Pancreas (tissue), 10 donors: ENCODE measurements at places on chromosomes 5 and 9.

GRCh38 chr5:65818592-65818991, 96.6 kb downstream of the NLN start:
- no peaks in the 10 kb centered on the region for H3K27me3 ChIP-seq
- no peaks in the 10 kb centered on the region for H3K4me1 ChIP-seq
- H3K4me3 ChIP-seq = no peak overlapping the region

DNA sequence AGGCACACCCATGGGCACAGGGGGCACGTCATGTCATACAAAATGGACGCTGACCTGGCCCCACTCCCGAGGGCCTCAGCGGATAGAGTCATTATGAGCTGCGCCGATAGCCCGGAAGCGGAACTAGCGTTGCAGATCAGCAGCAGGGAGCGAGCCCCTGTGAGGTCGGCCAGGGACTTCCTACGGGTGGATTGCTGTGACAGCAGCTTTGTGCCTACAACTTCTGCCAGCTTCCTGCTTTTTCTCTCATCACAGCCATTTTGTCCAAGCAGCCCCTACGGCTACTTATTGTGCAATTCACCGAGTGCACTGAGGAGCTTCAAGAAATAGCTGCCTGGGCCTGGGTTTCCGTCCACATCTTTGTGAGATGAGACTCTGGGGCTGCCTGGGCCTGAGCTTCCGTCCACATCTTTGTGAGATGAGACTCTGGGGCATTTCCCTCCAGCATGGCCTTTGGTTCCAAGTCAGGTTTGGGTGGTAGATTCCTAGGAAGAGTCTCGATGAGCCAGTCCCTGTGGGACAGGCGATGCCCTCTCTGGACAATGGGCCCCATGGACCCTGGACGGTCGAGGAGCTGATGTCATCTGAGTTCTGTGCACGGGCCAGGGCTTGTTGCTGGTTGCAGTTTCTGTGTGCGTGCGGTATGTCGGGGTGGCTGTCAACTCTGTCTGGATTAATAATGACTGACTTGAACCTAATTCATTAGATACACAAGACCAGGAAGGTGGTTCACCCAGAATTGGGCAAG, 67.0 kb upstream of the GNE start:
- no peaks in the 10 kb centered on the region for H3K27me3 ChIP-seq
- no peaks in the 10 kb centered on the region for H3K36me3 ChIP-seq
- DNase-seq = no peak
- H3K27ac ChIP-seq = no peak overlapping the region

DNA sequence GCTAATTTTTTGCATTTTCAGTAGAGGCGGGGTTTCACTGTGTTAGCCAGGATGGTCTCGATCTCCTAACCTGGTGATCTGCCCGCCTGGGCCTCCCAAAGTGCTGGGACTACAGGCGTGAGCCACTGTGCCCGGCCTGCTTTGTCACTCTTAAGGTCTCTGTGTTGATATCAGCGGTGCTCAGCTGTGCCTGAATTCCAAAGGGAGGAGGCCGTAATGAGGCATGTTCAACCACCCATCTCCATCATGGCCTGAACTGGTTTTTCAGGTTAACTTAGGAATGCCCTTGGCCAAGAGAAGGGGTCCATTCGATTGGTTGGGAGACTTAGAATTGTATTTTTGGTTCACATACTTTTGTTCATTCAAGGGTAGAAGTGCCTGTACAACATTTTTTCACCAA, 22.0 kb downstream of the HSD17B3 start:
- no peaks in the 10 kb centered on the region for H3K36me3 ChIP-seq
- no peak for DNase-seq
- no peaks in the 10 kb centered on the region for H3K4me1 ChIP-seq
- no peak overlapping the region for H3K4me3 ChIP-seq

DNA sequence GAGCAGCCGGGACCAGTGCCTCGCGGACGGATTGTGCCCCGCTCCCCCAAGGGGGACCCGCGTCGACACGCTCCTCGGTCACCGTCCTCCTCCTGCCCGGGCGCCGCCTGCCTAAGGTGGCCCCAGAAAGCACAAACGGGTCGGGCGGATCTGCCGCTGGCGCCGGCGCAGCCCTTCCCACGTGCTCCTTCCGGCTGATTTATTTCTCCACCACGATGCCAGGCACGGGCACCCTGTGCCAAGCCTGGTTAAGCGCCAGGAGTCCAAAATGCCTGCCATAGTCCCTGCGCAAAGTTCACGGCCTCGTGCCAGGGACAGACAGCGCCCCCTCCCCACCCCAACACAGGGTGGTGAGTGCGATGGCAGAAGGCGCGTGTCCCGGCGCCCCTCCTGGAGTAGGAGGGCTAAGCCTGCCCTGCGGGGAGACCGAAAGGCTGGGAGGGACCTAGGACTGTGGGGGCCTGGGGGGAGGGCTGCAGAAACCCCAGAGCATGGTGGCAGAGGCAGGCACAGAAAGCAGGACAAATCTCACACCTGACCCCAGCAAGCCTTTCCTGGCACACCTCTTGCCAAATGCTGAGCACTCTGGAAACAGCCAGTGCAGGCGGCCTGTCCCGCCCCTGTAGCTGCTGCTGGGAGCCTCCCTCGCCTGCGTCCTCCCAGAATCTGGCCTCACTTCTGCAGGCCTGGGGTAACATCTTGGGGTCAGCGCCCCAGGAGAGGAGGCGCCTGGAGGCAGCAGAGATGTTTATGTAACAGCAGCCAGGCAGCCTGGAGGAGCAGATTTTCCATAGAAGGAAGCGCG, 1.1 kb upstream of the NOTCH1 start:
- peak overlapping the region; percentile 85 for H3K27ac ChIP-seq
- no peaks in the 10 kb centered on the region for H3K27me3 ChIP-seq

- no peak for DNase-seq
- H3K27me3 ChIP-seq = no peaks in the 10 kb centered on the region
- no peak overlapping the region for H3K4me3 ChIP-seq
- no peak overlapping the region for H3K27ac ChIP-seq
- H3K36me3 ChIP-seq = no peaks in the 10 kb centered on the region
These were observed 169.8 kb downstream of the COL23A1 start for GRCh38 chr5:178420354-178420781.

- no peak overlapping the region for H3K27ac ChIP-seq
- no peaks in the 10 kb centered on the region for H3K27me3 ChIP-seq
- H3K4me3 ChIP-seq = no peak overlapping the region
These were observed 250.4 kb downstream of the RFK start for GRCh38 chr9:76143834-76144233.

- H3K27me3 ChIP-seq = no peaks in the 10 kb centered on the region
- DNase-seq = no peak
- peaks cover 18% of the 10 kb centered on the region for H3K36me3 ChIP-seq
- H3K27ac ChIP-seq = no peak overlapping the region
These were observed 41.6 kb upstream of the SARDH start for GRCh38 chr9:133779516-133780403.

GRCh38 chr5:55463613-55464012, 71.2 kb downstream of the PLPP1 start:
- H3K4me1 ChIP-seq = peaks cover 5% of the 10 kb centered on the region
- H3K4me3 ChIP-seq = no peak overlapping the region
- H3K36me3 ChIP-seq = no peaks in the 10 kb centered on the region

- no peak overlapping the region for H3K27ac ChIP-seq
- H3K36me3 ChIP-seq = no peaks in the 10 kb centered on the region
- H3K4me1 ChIP-seq = no peaks in the 10 kb centered on the region
- no peak overlapping the region for H3K4me3 ChIP-seq
- H3K27me3 ChIP-seq = no peaks in the 10 kb centered on the region
These were observed 222.7 kb upstream of the PRR16 start for GRCh38 chr5:120241400-120241799.

GRCh38 chr5:108212775-108213346, 169.0 kb downstream of the FBXL17 start:
- H3K36me3 ChIP-seq = no peaks in the 10 kb centered on the region
- DNase-seq = no peak
- no peaks in the 10 kb centered on the region for H3K4me1 ChIP-seq

GRCh38 chr5:150209099-150209635, 19.3 kb downstream of the SLC6A7 start:
- DNase-seq = no peak
- no peaks in the 10 kb centered on the region for H3K27me3 ChIP-seq
- H3K27ac ChIP-seq = peak overlapping the region; percentile 34
- no peaks in the 10 kb centered on the region for H3K4me1 ChIP-seq
- no peaks in the 10 kb centered on the region for H3K36me3 ChIP-seq

GRCh38 chr5:19547640-19548039, 440.4 kb downstream of the CDH18 start:
- no peaks in the 10 kb centered on the region for H3K4me1 ChIP-seq
- no peaks in the 10 kb centered on the region for H3K36me3 ChIP-seq
- H3K4me3 ChIP-seq = no peak overlapping the region

DNA sequence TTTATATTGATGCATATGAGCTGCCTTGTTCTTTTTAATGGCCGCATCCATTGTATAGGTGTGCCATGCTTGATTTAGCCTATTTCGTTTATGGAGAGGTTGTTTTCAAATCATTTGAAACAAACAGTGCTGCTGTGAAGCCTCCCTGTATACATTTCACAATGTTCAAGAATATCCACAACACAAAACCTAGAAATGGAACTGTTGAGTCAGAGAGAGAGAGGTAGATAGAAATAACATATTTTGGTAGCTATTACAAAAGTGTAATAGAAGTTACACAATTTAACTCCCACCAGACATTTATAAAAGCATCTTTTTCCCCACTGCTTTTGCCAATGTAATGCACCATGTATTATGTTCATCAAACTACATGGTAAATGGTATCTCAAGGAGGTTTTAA, 82.0 kb downstream of the FRMD3 start:
- H3K4me1 ChIP-seq = no peaks in the 10 kb centered on the region
- H3K27me3 ChIP-seq = no peaks in the 10 kb centered on the region
- H3K4me3 ChIP-seq = no peak overlapping the region
- no peaks in the 10 kb centered on the region for H3K36me3 ChIP-seq
- H3K27ac ChIP-seq = no peak overlapping the region

- H3K4me1 ChIP-seq = no peaks in the 10 kb centered on the region
- H3K27ac ChIP-seq = no peak overlapping the region
- no peaks in the 10 kb centered on the region for H3K36me3 ChIP-seq
- DNase-seq = no peak
- no peaks in the 10 kb centered on the region for H3K27me3 ChIP-seq
These were observed 1352.0 kb upstream of the CDH9 start for GRCh38 chr5:28390341-28390740.
